Activated naive CD4-positive, alpha-beta T cell treated with anti-CD3 and anti-CD28 coated beads for 36 hours (primary cell): ENCODE measurements at places on chromosomes 2 and 18. TPM values are rescaled to one million over a fixed set of nuclear protein-coding genes. Genes with fewer than 3 reads are reported as not detected.

DNA sequence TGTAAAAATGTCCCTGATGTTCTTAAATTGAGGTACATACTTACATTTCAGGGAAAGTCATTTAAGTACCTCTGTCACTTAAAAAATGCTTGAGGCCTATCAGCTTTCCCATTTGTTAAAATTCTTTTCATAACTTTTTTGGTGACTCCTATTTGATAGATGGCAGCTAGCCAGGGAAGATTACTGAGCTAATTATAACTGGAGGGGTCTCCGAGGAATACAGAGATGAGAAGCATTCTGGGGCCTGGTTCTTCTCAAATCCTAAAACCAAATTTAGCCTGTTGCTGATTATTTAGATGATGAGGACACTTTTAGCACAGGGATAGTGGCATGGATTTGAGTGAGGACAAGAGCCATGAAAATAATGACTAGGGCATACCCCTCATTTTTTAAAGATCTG is 4.8 kb downstream of the UGP2 start:
- H3K36me3 ChIP-seq, result peaks cover 10% of the 10 kb centered on the region
- H3K27ac ChIP-seq, result no peak overlapping the region
- H3K4me1 ChIP-seq, result peaks cover 76% of the 10 kb centered on the region
- H3K4me3 ChIP-seq, result no peak overlapping the region
- no peaks in the 10 kb centered on the region for H3K27me3 ChIP-seq
- DNase-seq, result no peak

GRCh38 chr2:238988105-238988504 is 140.2 kb downstream of the TWIST2 start:
- no peaks in the 10 kb centered on the region for H3K36me3 ChIP-seq
- H3K4me1 ChIP-seq, result no peaks in the 10 kb centered on the region
- no peak overlapping the region for H3K4me3 ChIP-seq

GRCh38 chr18:22999212-22999611 is 66.1 kb downstream of the RBBP8 start:
- no peak overlapping the region for H3K27ac ChIP-seq
- no peaks in the 10 kb centered on the region for H3K4me1 ChIP-seq
- no peaks in the 10 kb centered on the region for H3K27me3 ChIP-seq
- no peak overlapping the region for H3K4me3 ChIP-seq

DNA sequence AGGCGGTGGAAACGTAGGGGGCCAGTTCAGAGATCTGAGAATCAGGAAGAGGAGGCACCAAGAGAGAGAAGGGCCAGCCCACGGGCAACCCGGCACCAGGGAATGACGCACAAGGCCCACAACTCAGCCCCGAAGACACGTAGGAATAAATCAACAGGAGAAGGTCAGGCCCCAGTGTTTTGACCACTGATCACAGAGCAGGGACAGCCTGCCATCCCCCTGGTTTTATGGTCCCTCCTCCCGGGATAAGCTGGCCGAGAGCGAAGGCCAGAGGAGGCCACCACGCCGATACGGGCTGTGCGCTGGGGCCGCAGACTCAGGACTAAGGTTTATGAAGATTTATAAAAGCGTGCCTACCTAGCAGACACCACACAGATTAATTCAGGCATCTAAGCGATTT is 341.4 kb downstream of the ZNF516 start:
- no peaks in the 10 kb centered on the region for H3K4me1 ChIP-seq
- no peak overlapping the region for H3K4me3 ChIP-seq
- H3K36me3 ChIP-seq, result no peaks in the 10 kb centered on the region
- no peak for DNase-seq
- no peak overlapping the region for H3K27ac ChIP-seq
- H3K27me3 ChIP-seq, result no peaks in the 10 kb centered on the region

DNA sequence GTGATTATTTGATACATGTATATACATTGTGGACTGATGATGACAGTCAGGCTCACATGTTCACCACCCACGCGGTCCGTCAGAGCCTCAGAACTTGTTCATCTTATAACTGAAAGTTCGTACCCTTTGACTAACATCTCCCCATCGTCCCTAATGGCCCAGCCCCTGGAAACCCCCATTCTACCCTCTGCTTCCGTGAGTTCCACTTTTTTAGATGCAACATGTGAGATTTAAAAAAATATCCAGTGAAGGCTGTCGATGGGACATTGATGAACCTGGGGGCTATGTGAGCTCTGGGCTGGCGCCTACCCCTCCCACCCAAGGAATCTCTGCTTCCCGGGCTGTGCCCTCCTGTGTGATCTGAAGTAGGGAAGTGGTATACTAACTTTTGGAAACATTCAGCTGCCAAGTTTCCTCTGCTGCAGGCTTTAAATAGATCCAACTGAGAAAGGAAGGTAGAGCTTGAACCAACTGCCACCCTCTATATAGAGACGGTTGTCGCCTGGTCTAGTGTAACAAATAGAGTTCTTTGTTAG is 163.8 kb downstream of the FAM210A start:
- H3K4me1 ChIP-seq, result peaks cover 54% of the 10 kb centered on the region
- DNase-seq, result peak; percentile 97
- peak overlapping the region; percentile 89 for H3K27ac ChIP-seq
- no peaks in the 10 kb centered on the region for H3K36me3 ChIP-seq
- H3K27me3 ChIP-seq, result no peaks in the 10 kb centered on the region
- H3K4me3 ChIP-seq, result peak overlapping the region; percentile 54

GRCh38 chr18:13219593-13220159 is 1.1 kb downstream of the LDLRAD4 start:
- DNase-seq, result no peak
- H3K27me3 ChIP-seq, result peaks cover 16% of the 10 kb centered on the region
- H3K4me1 ChIP-seq, result peaks cover 35% of the 10 kb centered on the region
- no peak overlapping the region for H3K27ac ChIP-seq

DNA sequence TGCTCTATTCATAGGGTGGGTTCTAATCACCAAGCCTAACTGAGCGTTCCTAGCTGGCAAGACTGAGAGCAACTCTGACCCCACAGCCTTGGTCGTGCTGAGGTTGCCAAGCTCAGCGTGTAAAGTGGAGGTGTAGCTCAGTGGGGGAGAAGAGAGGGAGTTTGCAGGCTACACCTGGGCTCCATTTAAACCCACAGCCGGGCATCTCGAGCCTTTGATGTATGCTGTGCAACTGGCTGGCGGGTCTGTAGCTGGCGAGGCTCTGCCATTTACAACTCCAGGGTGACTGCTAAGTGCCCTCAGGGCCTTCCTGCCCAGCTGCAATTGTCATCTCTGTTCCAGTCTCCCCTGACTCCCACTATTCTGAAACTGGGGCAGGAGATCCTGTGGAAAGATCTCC is 20.0 kb upstream of the CHRNA1 start:
- H3K4me1 ChIP-seq, result peaks cover 24% of the 10 kb centered on the region
- no peak for DNase-seq
- no peaks in the 10 kb centered on the region for H3K36me3 ChIP-seq
- H3K27me3 ChIP-seq, result no peaks in the 10 kb centered on the region
- no peak overlapping the region for H3K27ac ChIP-seq

GRCh38 chr18:23263551-23264235 is 128.4 kb downstream of the CABLES1 start:
- H3K36me3 ChIP-seq, result no peaks in the 10 kb centered on the region
- H3K4me3 ChIP-seq, result no peak overlapping the region
- DNase-seq, result no peak
- H3K4me1 ChIP-seq, result peaks cover 36% of the 10 kb centered on the region

The C1QL2 gene
- total RNA-seq, result not detected
